Astrocyte of the spinal cord (primary cell): ENCODE measurements at places on chromosomes 13 and 19.

DNA sequence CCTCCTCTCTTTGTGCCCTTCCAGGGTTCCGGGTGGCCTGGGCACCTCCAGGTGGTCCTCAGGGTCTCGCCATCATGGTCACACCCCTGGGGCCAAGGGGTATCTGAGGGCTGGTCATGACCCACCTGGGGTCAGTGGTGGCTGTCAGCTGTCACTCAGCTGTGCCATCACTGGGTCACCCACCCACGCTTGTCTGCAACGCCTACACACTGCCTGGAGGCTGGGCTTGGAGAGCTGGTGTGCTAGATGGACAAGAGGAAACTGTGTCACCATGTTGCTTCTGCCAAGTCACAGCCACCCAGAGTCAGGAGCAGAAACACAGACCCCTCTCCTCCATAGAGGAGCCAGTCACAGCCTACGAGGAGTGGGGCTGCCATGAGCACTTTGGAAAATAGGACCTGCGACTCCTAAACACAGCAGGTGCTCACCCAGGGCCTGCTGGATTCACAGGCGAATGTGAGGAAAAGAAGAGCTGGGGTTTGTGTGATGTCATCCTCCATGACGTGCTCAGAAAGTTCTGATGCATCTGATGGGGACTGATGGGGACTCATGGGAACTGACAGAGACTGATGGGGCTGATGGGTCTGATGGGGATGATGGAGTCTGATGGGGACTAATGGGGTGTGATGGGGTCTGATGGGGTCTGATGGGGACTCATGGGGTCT is 10.7 kb upstream of the GRTP1 start:
- DNase-seq = no peak

DNA sequence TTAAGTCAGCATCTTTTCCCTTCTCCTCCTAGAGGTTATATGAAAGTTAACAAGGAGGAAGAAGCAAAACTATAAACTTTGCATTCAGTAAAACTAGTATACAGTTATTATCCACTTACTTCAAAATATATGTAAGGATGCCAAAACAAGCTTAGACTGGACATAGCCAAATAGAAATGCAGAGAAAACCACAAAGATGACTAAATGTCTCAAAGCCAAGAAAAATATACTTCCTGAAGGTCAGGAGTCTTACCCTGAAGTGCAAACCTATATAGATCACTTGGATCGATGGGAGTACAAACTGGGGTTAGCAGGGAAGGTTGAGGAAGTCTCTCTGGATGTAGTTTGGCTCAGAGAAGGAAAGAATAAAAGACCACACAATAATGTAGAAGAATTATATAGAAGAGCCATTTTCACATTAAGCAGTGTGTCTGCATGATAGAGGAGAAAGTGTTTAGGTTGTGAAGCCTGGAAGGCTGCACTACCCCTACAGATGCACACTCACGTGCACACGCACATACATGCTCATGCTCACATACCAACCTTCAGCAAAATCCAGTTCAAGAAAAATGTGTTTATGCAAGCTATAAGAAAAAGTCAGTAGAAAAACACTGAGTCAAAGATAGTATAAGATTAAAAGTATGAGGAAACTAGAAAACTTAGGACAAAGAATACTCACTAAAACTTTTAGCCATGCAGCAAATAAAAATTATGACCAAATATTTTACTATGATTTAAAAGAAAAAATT is 112.1 kb upstream of the RXFP2 start:
- peak; percentile 72 for DNase-seq

DNA sequence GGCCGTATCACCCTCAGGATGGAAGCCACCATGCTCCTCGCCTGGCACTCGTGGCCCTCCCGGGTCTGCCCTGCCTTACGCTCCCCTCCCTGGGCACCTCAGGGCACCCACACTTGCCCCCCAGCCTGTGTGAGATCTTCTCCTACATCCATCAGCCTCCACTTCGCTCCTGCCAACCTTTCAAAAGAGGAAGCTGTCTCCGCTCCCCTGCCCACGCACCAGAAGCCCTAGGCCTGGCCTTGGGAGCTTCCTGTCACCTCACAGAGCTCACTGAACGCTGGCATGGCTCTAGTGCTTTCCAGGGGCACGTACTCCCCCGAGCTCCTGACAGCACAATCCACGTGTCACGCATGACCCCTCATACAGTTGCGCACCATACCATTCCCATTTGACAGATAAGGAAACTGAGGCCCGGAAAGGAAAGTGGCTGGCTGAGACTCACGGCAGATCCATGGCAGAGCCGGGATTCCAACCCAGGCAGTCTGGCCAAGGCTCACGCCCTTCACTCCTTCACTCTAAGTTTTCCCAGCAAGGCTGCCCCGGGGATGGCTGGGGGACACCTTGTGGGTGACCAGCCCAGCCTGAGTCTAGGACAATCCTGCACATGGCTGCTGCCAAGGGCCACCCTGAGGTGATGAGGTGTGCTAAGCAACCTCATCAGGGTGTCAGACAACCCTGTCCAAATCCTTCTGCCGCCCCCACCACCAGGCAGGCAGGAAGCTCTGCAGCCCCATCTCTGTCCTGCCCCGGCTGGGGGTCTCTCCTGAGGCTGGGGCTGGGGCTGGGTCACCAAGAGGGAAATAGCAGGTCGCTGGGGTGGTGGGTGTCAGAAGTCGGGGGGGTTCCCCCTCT is 19.3 kb downstream of the PPP1R12C start:
- DNase-seq = no peak

DNA sequence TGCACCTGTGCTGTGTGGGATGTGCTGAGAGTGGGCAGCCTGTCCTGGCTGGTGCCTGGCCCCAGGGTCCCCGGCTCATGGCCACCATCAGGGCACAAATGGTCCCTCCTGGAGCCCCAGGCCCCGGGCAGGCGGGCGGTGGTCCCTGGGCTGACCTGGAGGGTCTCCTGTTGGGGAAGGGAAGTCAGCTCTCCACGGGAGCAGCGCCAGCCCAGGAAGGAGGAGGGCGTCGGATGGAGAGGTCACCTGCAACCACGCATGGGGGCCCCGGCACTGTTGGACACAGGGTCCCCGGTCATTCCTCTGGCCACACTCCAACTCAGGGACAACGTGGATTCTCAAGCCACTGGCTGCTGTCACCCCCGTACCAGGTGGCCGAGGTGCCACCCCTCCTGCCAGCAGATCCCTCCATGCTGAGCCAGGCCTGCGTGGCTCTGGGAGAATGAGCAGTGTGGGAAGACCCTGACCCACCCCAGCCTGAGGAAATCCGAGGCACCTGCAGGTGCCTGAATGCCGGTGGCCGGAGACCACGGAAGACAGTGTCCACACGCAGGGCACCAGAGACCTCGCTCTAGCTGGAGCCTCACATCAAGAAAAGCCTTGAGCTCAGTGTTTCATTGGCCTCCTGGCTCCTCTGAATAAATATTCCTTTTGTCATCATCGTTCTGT is 13.5 kb downstream of the LMNB2 start:
- DNase-seq = no peak

DNA sequence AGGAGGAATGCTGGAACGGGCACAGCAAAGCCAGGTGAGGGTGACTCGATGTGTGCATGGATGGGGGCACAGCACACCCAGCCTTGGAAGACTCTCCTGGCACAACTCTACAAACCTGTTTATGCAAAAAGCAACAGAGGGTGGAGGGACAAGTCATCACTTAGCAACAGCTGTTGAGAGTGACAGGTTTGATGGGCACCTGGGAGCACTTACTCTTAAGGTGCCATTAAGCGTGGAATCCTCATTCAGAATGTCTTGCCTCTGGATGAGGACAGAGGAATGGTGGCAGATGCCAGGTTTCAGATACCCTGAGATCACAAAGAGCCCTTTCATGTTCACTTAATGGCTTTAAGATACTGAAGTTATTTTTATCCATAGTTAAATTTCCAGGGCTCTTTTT is 97.0 kb downstream of the DCT start:
- DNase-seq = no peak

GRCh38 chr13:107554460-107554859 is 660.9 kb downstream of the LIG4 start:
- DNase-seq = no peak

- DNase-seq = no peak
Observed at GRCh38 chr13:112574834-112575613, 12.9 kb downstream of the TUBGCP3 start.

GRCh38 chr19:51573331-51573730 is 2.2 kb downstream of the ZNF175 start:
- DNase-seq = no peak

GRCh38 chr19:6693681-6694080 is 23.7 kb upstream of the TNFSF14 start:
- DNase-seq = no peak

DNA sequence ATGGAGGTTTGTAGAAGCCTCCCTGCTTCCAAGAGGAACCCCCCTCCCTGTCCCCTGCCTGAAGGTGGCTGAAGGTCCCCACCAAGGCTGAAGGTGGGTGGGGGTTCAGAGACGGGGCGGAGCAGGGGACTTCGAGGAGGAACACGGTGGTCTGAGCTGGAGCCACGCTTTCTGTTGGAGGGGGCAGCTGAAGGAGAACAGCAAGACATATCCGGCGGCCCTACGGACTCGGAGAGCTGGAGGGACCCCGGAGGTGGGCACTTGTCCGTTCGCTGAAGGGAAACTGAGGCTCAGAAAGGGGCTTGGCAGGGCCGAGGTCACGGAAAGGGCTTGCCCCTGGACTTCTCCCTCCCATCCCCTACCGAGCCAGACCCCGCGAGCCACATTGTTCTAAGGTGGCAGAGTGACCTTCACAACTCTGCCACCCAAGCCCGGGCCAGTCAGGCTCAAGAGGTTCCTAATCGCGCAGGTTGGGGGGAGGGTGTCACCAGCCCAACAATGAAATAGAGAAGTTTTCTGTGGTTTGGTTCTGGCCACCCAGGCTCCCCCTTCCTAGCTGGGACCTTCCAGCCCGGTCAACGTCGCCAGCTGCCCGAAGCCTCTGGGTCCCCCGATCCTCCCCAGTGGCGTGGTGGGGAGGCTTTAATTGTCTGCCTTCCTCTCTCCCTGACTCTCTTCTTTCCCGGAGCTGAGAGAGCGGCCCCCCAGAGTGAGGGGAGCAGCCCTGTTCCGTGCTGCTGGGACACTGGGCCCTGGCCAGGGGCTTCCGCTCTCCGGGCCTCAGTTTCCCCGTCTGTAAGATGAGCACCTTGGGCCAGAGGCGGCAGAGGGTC is 15.5 kb upstream of the KCNN1 start:
- DNase-seq = no peak

DNA sequence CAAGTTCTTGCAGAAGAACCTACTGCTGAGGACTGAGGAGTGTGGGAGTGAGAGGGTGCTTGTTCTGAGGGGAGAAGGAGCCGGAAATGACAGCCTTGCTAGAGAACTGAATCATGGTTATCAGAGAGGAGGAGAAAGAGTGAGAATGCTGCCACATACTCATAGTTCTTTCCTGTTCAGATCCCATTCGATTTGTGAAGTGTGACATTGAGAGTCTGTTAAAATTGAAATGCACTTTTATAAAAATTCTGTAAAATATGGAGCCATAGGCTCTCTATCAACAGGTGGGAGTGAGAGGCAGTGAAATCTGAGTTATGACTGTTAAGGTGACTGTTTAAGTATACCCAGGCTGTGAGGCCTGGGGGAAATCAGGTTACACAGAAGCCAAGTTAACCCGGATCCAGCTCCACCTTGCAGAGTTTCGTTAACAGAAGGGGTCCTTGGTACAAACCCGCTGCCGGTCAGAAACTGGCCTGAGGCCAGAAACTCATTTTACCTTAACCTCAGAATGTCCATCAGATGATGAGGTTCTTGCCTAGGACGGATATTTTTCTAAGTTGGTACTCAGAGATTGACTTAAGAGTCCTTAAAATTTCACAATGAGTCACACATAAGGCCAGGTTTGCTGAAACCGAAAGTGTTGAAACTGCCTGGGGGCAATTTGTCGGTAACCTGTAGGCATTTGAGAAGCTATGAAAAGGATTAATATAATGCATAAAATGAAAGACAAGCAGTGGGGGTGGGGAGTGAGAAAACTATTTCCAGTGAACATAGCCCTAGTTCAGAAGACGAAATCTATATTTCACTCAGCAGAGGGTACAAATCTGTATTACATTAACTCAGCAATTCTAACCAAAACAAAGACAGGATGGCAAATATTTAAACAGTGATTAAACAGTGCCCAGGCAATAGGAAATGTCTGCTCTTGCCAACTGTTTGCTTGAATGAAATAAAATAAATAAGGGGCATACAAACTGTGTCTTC is 350.5 kb downstream of the KCNRG start:
- no peak for DNase-seq

DNA sequence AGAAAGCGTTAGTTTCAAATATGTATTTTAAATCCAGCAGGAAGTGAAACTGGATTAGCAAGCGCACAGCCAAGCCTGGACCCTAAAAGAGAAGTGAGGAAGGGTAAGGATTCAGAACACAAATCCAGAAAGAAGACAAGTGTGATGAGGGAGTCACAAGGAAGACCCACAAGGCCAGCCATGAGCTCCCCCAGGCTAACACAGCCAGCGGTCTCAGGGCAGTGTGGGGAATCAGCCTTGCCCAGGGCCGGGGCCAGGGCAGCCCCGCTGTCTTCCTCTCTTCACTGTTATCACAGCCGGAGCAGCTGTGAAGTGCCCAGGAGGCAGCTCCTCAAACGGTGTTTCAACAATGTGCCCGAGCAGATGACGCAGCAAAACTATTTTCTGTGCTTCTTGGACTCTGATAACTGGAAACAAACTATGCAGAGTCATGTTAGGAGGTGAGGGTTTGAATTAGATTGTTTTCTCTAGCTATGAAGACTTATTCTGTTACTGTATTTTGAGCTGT is 12.2 kb upstream of the CDC16 start:
- DNase-seq = no peak

GRCh38 chr13:113815151-113816058 is 48.5 kb downstream of the GAS6 start:
- no peak for DNase-seq

- DNase-seq = no peak
Observed at GRCh38 chr19:37095859-37096258, 17.6 kb downstream of the ZNF420 start.

GRCh38 chr13:98749501-98749900 is 3.0 kb downstream of the SLC15A1 start:
- peak; percentile 63 for DNase-seq

DNA sequence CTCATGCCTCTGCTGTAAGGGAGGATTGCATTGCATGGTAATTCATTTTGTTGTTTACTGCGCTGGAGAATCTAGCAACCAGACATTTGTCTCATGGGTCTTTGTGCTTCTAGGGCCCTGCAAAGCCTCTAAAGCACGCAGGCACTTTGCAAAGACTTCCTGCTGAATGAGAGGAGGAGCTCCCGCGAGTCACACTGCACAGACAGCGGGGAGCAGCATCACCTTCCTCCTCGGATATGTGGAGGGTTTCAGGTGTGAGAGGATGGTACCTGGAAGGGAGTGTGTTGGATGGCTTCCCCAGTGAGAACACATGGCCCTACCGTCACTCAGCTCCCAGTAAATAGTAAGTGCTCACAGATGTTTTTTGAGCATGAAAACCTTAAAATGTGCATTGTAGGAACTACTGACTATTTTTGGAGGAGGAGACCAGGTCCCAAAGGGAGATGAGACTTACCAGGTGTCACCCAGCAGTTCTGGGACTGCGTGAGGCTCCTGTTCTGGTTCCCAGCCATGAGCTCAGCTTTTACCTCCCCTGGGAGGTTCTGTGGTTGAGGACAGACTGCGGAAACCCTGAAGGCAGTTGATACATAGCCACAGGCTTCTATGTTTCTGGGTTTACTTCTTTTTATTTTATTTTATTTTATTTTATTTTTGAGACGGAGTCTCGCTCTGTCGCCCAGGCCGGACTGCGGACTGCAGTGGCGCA is 278.0 kb downstream of the FGF9 start:
- DNase-seq = no peak
